ENCODE measurements at places on chromosomes 6 and 20.

- no peak for DNase-seq
Measured at GRCh38 chr6:81485395-81485794, 267.1 kb downstream of the TENT5A start.

- no peak for DNase-seq
Measured at GRCh38 chr6:125363039-125363823, 61.5 kb upstream of the HDDC2 start.

DNA sequence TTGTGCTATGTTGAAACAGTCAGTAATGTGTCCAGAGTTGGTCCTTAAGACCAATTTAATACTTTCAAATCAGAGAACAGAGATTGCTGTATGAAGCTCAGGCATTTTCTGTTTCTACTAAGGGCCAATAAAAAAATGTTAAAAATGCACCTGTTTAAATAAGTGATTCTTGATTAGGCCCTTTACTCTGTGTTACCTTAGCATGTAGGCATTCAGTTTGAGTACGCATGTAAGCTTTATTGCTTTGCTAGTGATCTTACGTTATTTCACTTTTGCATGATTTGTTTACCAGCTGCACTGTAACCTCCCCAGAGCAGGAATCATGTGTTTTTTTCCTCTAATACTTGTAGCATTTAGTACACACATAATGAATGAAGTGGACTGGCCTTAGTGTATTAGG, 61.0 kb downstream of the AFG1L start:
- no peak for DNase-seq

DNA sequence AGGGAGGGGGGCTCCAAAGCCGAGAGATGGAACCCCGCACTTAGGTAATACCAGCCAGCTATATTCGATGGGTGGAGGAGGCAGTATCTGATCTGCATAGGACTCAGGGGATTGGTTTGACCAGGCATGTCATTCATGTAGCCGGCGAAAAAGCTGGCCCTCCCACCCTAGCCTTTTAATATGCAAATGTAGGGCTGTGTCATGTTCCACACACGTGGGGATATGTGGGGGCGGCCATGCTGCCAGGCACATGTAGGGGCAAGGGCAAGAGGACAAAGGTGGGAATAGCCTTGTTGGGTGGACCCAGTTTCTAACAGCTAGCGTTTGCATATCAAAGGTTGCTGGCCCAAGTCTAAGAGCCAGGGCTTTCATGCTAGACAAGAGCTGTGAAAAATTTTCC, 39.1 kb upstream of the DDR1 start:
- DNase-seq = no peak

GRCh38 chr20:10671221-10671918, 2.4 kb downstream of the JAG1 start:
- no peak for DNase-seq
